ENCODE measurements at places on chromosomes 11 and 22.

DNA sequence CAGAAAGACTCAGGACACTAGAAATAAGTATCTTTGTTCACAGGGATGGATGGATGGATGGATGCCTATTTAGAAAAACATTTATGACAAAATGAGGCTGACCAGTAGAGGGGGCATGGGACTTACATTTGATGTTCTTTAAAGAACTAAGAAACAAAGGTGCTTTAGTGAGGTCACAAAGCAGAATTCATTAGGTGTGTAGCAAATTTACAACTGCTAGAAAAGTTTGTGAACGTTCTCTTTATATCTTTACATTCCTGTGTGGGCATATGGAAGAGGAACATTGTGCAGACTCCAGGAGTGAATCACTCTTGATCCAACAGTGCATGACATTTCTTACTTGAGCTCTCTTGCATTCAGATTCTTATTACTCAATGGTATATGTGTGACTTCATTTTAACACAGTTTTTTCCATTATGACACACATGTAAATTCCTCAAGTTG lies 15.8 kb upstream of the SIK2 start:
- no peak for DNase-seq

- no peak for DNase-seq
Measured at GRCh38 chr22:22123118-22123959, 121.2 kb upstream of the VPREB1 start.

DNA sequence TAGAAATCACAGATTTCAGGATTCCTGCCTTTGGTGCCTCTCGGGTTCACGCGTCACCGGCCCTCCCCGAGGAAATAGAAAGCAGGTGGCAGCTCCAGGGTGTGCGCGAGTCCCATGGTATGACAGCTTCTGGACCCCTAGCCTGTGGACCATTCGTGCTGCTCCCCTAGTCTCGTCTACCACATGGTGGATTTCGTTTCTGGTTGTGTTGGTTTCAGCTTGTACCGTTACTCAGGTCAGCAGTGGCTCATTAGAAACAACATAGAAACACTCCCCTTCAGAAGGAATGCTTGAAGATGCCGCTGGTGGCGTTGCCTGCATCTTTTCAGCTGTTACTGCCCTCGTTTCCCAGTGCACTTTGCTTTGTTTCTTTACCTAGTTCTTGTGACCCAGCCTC lies 700 bp downstream of the TTC17 start:
- peak; percentile 22 for DNase-seq

DNA sequence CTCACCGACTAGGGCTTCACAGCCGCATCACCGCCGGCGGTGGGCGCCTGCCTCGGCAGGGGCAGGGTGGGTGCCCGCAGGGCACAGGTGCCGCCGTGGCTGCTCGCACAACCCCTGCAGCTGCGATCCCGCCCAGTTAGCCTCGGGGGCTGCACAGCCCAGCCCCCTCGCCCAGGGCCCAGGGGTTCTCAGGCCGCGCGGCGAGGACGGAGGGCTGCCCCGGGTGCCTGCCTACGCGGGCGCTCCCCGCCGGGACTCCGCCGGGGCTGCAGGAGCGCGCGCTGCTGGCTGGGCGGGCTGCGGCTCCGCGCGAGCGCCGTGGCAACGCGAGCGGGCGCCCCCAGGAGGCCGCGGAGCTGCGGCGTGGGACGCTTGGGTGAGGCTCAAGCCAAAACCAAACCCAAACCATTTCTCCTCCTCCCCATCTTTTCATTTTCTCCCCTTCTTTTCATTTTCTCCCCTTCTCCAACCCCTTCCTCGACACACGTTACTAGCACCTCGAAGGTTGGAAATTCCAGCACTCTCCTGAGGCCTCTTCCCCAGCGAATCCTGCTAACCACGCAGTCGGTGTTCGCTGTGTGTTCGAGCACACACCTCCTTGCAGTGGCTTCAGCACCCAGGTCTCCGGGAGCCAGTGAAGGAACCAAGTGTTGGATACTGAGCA lies at the start of gene MICAL3:
Gene MICAL3 (minus strand): TSS at position 286 of the 664 bp plus-strand sequence. CDS start 117,749 bp downstream, outside the sequence.
- peak; percentile 73 for DNase-seq

DNA sequence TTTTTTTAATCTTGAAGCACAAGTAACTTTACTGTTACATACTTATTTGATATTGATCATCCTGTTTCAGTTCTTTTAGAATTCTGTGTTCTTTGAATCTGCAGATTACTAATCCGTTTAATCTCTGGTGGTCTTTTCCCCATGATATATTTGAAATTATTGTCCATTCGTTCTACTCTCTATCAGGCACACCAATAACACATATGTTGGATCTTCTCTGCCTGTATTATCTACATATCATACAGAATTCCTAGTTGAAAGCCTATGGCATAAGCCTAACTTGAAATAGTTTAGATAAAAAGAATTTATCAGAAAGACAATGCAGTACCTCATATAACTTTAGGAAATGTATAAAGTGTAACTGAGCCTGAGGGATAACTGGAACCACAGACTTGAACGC lies 32.6 kb downstream of the STK33 start:
- DNase-seq: no peak

GRCh38 chr11:11555208-11555607 lies 66.6 kb downstream of the GALNT18 start:
- no peak for DNase-seq

DNA sequence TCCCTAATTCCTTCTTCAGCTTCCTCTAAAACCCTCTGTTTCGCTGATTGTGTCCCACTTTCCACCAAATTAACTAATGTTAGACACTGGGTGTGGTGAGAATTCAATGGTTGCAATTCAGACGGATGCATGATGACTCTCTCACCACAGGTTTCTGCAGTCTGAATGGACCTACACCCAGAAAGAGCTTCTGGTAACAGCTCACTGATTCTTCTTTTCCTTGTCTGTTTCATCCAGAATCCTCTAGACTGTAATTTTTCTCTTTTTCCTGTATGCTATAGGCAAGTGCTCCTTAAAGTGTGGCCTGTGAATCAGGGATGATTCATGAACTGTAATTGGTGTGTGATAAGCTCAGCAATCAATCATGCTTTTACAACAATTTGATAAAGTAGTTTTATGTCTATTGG lies 18.1 kb downstream of the MMP10 start:
- no peak for DNase-seq

- no peak for DNase-seq
Measured at GRCh38 chr11:38130976-38131375, 1532.9 kb upstream of the RAG2 start.

DNA sequence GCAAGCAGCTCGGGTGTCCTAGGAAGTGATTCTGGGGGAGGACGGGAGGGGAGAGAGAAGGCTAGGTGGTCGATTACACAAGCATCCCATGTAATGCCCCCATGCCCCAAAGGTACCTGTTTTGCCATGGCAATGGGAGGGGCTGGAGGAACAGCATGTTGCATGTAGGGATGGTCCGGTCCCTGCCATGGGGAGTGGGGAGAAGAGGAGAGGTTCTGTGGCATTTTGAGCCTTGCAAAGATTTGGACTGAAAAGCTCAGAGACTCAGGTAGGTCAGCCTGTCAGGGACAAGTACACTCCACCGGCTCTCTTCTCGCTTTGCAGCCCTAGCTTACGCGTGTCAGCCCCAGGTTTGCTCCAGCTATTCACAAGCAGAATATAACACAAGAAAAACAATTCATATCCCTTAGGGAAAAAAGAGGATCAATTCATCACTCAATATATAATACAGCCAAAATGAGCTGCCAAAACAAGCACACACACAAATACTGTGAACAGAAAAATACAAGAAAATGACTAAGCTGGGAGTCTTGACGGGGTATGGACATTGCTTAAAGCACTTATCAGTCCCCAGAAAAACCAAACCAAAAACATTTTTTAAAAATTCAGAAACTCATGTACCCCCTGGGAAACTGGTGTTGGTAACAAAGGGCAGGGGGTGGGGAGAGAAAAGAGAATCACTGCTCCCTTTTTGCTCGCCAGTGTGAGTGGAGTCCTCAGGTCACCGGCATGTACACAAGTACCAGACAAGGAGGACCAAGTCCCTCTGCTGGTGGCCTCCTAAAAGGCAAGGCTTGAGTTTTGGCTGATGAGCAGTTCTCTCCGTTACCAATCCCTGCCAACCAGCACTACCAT lies 21.6 kb downstream of the APOL5 start:
- no peak for DNase-seq

- no peak for DNase-seq
Measured at GRCh38 chr11:72668629-72669347, 5.4 kb downstream of the PDE2A start.

GRCh38 chr11:35838071-35838470 lies 105.8 kb upstream of the LDLRAD3 start:
- no peak for DNase-seq

- DNase-seq: no peak
Measured at GRCh38 chr22:36901411-36902142, 11.9 kb upstream of the CSF2RB start.

Measured in hepatic stellate cell (primary cell).